Fibroblast of lung (primary cell): ENCODE measurements at places on chromosomes 13 and 19.
A peak's percentile ranks its signal among the peaks of the same experiment; 100 is the strongest.

DNA sequence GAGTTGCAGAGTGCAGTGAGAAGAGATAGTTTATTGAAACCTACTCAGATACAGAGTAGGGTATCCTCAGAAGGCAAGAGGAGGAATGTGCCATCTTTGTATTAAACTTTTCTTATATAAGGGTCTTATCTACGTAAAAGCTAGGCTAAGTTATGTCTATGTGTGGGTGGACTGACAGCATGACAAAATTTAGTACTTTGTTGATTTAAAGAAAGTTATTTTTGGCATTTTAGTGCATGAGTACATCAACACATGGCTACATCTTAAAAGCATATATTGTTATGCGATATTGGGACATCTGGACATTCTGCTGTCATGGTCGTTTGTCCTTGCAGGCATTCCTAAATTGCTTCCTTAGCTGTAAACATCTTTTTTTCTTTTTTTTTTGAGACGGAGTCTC is 19.0 kb upstream of the ATP8A2 start:
- DNase-seq, result no peak

DNA sequence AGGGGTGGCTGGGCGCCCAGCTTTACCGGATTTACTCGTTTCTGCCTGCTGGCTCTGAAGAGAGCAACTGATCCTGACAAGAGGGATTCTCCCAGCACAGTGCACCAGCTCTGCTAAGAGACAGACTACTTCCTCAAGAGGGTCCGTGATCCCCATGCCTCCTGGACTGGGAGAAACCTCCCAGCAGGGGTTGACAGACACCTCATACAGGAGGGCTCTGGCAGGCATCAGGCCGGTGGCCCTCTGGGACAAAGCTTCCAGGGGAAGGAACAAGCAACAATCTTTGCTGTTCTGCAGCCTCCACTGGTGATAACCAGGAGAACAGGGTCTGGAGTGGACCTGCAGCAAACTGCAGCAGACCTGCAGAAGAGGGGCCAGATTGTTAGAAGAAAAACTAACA is 1192.5 kb upstream of the PRR20A start:
- DNase-seq, result no peak

DNA sequence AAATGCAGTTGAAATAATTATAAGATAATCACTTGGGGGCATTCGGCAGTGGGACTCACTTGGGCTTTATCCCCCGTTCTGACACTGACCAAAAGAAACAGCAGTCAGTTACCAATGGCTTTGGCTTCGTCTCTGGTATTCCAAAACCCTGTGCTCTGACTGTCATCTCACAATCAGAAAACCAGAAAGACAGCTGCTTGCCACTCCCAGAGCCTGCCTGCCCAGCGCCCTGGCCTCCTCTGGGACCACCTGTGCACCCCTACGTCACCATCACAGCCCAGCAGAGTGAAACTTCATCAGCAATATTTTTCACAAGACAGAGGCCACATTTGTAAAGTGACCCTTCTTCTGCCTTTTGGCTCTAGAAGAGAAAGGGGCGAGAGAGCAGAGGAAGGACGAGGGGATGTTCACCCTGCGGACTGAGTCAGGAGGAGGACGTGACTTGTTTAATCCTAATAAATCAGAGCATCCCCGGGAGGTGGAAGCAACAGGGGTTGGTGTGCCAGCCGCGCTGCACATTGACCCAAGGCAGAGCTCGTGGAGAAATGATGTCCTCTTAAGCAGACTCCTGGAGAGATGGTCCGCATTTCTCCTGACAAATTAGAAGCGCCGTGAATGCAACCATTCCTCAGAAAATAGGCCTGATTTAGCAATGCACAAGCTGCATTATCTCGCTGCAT is 397.8 kb upstream of the ZNF507 start:
- DNase-seq, result no peak

GRCh38 chr13:107102676-107103075 is 534.7 kb upstream of the ARGLU1 start:
- no peak for DNase-seq

- DNase-seq, result no peak
Observed at GRCh38 chr19:15218501-15218900, 13.7 kb downstream of the EPHX3 start.

DNA sequence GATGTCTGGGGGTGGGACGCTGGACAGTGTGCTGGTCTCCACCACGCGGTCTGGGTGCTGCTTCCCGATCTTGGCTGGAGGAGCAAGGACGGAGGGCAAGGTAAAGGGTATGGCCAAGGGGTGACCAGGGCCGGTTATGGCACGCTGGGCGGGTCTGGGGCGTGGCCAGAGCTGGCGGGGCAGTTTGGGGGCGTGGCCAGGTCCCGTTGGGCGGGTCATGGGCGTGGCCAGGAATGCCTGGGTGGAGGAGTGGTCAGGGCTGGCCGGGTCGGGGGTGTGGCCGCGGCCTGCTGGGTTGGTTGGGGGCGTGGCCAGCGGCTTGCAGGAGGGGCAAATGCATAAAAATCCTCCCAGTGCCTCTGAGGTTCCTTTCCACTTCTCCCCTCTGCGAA is 19.2 kb downstream of the GPX4 start:
- peak; percentile 76 for DNase-seq

DNA sequence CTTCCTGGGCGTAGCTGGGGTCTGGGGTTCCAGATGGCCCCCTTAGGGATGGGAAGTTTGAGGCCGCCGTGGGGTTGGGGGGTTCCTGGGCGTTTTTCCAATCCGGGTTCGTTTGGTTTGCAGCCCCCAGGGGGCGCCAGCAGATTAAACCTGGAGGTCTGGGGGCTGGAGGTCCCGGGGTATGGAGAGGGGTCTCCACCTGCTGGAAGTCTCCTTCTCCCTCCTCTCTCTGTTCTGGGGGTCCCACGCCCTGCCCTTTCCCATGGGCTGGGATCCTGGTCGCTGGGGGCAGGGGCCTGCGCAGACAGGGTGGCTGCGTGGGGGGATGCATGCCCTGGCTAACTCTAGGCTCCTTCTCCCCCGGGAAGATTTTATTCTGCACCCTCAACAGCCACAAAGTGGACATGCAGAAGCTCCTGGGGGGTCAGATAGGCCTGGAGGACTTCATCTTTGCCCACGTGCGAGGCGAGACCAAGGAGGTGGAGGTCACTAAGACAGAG is 899 bp downstream of the GIPC3 start:
- DNase-seq, result no peak
